HepG2 (cell line): ENCODE measurements at places on chromosomes 12 and 14. TPM values are rescaled to one million over a fixed set of nuclear protein-coding genes. Genes with fewer than 3 reads are reported as not detected.

GRCh38 chr12:52130711-52131110 lies 51.2 kb downstream of the SMIM41 start:
- DNase-seq, result no peak

DNA sequence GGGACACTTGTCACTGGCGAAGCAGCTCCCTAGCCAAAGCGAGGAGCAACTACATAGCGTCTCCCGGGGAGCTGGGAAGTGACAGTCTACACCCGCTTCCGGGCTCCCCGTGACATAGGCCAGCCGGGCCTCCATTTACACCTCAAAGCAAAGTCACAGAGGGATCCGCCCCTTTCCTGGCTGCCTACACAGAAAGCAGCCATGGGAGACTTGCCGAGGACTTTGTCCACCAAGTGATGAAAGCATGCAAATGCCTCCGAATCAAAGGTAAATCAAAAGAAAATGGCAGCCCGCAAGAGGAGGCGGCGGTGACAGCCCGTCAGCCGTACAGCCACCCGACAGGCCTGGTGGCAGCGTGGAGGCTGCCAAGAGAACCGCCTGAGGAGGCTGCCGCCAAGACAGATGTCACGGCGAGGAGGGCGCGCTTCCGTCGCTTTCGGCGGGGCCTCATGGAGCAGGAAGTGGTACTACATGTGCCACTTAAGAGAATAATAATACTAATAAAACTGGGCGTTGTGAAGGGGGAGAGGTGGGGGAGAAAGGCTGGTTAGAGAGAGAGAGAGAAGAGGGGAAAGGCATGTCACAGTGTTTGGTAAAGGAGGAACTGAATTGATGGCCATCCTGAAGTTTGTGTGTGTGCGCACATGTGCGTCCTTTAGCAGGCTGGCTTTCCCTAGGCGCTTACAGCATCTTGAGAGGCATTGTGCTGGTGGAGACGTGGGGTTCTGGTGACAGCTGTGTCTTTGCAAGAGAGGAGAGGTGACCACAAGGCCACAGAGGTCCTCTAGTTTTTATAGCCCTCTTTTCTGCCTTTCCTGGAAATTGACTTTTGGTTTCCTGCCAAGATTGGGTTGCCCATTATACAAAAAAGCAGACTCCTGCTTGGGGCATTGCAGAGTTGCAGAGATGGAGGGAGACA lies 661.7 kb downstream of the VRK1 start:
- no peak for DNase-seq

DNA sequence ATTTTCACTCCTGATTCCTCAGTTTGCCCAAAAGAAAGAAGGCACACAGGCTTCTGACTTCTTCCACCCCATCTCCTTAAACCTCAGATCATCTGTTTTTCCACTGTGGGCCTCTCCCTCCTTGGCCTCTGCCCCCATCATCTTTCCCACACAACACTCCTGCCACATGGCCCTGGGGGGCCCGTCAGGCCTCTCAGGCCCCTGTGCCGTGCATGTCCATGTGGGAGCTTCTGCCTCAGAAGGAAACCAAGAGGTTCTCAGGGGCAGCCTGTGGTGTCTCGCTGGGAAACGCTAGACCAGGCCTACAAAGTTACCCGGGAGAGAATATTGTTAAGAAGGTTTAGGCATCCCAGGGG lies 8.0 kb downstream of the KLHL33 start:
- no peak for DNase-seq

GRCh38 chr12:67271976-67272375 lies 2.8 kb downstream of the CAND1 start:
- no peak for DNase-seq

DNA sequence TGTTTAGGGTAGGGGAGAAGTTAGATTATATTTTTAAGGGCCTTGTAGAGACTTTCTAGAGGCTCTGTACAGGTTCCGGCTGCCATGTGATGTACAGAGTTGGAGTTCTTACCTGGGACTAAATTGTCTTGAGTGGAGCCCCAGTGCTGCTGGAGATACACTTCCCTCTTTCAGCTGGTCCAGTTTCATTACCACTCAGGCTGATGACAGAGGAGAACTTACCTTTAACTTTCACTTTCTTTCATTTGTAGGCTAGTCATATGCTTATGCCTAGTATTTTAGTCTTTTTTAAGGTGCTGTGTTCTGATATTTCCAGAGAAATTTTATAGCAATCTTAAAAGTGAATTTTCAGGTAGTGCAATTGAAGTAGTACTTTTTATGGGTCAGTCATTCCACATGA lies 117.3 kb downstream of the ERC1 start:
- no peak for DNase-seq

DNA sequence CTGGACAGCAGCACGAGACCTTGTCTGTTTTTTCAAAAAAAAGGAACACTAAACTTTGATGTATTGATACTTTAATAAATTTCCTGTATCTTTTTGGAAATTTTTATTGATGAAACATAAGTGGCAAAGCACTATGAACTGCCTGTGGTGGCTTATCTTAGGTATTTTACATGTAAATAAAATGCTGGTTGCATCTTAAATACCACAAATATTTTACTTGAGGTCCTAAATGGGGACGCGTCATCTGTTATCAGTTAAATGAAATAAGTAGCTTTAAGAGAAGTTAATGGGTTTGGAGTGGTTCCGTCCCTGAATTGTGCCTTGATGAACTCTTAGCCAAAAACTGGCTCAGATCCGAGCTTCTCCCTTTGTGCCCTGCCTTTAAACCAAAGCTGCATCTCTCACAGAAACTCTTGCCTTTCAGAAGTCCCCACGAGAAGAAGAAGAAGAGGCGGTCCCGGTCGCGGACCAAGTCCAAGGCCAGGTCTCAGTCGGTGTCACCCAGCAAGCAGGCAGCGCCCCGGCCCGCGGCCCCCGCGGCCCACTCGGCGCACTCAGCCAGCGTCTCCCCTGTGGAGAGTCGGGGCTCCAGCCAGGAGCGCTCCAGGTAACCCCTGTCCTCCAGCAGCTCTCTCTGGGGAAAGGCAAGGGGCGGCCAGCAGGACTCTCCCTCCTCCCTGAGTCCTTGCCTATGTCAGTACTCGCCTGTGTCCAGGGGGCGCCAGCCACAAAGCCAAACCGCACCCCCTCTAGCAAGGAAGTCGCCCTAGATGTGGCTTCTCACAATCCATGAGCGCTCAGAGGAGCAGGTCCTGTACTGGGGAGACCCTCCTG lies 31.2 kb upstream of the MMP17 start:
- no peak for DNase-seq

DNA sequence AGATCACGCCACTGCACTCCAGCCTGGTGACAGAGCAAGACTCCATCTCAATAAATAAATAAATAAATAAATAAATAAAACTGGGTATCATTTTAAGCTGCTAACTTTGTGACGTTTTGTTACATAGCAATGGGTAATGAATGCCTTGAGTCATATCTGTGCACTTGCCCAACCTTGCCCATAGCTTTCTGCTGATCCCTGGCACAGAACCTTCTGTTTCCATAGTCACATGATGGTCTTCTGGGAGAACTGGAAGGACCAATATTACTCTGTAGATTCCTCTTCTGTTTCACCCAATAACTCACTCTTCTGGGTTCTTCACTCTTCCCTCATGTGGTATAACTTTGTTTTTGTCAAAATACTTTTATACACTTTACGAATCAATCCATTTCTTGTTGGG lies 140.8 kb downstream of the SCARB1 start:
- DNase-seq, result no peak

GRCh38 chr12:127127897-127128296 lies 1139.1 kb upstream of the TMEM132C start:
- DNase-seq, result no peak

DNA sequence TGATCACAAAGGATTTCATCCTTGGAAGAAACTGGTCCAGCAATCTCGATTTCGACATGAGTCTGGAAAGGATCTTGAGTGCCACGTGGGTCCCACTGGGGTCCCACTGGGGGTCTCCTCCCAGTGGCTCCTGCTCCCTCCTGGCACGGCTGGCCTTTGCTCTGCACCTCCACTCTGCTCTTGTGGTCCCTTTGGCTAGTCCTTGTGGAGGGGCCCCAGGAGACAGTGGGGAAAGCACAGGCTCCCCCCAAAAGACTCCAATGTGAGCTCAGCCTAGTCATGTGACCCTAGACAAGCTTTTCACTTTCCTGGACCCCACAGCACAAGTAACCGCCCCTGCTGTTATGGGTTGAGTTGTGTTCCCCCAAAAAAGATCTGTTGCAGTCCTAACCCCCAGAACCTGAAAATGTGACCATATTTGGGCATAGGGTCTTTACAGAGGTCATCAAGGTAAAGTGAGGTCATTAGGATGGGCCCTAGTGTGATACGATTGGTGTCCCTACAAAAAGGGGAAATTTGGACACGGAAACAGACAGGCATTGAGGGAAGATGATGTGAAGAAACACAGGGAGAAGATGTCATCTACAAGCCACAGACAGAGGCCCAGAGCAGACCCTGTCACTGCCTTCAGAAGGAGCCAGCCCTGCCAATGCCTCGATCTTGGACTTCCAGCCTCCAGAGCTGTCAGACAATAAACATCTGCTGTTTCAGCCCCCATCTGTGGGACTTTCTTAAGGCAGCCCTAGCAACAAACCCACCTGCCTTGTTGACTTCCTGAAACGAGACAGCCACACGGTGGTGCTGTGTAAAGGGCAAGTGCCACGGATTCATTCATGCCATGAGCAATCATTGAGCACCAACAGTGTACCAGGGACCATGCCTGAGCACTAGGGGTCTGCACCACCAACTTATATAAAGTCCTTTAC lies 23.8 kb upstream of the PPP2R5C start:
- DNase-seq, result no peak

- DNase-seq, result no peak
Observed at GRCh38 chr12:131473741-131474709, 236.9 kb upstream of the SFSWAP start.

DNA sequence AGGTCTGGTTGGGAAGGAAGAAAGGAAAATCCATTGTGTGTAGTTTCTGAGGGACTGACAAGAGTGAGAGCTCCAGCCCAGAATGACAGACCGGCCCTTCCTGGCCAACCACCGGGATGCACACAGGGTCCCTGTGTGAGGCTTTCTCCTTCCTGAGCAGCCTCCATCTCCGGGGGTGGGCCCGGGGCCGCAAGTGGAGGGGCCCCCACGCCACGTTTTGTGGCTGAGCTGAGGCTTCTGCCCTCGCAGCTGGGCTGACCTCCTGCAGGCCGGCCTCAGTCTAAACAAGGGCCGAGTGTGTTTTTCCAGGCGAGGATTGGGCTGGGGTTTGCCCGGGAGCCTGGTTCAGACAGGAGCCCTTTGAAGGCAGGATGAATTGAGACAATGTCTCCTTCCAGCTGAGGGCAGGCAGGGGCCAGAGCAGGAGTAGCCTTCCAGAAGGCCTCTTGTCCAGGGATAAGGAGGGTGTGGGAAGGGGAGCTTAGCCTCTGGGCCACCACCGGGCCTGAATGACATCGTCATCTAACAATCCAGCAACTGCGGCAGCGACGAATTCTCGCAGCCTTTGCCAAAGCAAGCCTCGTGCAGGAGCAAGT lies 96.5 kb upstream of the NCOR2 start:
- no peak for DNase-seq

- no peak for DNase-seq
Observed at GRCh38 chr12:21296348-21296747, 38.4 kb downstream of the SLCO1A2 start.

DNA sequence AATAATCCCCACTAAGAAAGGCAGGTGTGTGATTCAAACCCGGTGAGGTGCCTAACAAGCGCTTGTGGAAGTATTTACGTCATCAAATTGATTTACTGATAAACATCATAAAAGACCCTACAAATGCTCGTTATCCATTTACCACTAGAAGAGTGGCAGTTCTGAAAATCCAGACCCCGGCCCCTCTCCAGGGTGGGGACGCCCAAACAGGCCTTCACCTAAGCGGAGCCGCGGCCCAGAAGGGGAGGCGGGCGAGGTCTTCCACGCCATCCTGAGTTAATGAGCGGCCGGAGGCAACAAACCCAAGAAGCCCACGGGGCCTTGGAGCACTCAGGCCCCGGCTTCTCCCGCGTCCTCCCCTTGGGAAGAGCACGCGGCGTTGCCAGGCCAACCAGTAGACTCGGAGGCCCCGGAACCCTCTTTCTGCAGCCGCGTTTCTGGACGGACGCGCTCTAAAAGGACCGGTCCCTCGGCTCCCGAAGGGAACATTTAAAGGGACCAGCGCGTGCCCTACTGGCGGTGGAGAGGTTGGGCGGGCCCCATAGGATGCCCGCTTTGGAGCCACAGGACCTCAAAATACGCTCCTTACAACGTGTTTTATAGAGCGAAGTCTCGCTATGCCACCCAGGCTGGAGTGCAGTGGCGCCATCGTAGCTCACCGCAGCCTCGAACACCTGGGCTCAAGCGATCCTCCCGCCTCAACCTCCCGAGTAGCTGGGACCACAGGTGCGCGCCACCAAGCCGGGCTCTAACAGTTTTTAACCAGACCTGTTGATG lies 3.5 kb downstream of the PTPN21 start:
- no peak for DNase-seq

- DNase-seq, result no peak
Observed at GRCh38 chr14:59254146-59254910, 65.9 kb downstream of the DAAM1 start.

DNA sequence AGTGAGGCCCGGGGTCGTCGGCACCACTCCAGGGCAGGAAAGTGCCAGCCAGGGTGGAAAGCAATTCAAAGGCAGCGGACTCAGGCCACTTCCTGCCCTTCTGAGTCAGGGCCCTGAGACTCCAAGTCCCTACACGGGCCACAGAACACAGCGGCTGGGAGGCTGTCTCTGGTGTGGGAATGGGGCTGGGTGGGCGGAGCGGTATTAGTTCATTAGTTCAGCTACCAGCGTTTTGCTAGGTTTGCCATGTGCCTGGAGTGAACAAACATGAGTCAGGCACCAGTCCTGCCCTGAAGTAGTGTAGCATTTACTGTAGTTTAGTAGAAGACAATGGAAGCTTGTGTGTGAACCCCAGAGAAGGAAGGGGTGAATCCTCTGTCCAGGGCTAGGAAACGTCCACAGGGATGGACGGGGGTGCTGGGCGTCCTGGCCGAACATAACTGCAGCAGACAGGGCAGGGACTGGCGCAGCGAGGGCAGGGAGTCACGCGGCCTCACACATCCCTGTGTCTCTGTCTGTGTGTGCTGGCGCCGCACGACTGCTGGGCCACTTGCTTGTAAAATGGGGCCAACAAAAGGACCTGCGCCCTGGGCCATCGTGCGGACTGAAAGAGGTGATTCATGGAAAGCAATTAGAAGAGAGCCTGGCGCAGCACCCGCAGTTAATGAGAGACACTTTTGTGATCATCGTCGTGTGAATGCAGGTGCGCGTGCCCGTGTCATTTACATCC lies 186.4 kb upstream of the PRMT8 start:
- peak; percentile 80 for DNase-seq

GRCh38 chr12:132388379-132389015 lies 59.1 kb upstream of the GALNT9 start:
- no peak for DNase-seq

DNA sequence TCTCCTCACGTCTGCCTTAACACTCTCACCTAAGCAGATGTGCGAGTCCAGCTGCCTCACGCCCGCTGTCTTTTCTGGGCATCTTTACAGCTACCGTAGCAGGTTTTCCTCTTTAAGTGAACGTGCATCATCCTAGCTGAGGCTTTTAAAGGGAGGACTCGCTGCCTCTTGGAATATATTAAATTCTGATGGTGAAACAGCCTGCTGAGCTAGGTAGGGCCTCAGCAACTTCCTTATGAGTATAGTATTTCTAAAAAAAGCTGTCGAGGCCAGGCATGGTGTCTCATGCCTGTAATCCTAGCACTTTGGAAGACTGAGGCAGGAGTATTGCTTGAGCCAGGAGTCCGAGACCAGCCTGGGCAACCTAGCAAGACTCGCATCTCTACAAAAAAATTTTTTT lies 32.2 kb downstream of the TESC start:
- no peak for DNase-seq

The IGF1 gene
- not detected in 2 replicates for total RNA-seq
